Stimulated activated CD8-positive, alpha-beta memory T cell treated with anti-CD3 and anti-CD28 coated beads, Interleukin-15, amount 100 ng/mL, for 4 hours (primary cell): ENCODE measurements at places on chromosomes 4 and X.
A peak's percentile ranks its signal among the peaks of the same experiment; 100 is the strongest.

DNA sequence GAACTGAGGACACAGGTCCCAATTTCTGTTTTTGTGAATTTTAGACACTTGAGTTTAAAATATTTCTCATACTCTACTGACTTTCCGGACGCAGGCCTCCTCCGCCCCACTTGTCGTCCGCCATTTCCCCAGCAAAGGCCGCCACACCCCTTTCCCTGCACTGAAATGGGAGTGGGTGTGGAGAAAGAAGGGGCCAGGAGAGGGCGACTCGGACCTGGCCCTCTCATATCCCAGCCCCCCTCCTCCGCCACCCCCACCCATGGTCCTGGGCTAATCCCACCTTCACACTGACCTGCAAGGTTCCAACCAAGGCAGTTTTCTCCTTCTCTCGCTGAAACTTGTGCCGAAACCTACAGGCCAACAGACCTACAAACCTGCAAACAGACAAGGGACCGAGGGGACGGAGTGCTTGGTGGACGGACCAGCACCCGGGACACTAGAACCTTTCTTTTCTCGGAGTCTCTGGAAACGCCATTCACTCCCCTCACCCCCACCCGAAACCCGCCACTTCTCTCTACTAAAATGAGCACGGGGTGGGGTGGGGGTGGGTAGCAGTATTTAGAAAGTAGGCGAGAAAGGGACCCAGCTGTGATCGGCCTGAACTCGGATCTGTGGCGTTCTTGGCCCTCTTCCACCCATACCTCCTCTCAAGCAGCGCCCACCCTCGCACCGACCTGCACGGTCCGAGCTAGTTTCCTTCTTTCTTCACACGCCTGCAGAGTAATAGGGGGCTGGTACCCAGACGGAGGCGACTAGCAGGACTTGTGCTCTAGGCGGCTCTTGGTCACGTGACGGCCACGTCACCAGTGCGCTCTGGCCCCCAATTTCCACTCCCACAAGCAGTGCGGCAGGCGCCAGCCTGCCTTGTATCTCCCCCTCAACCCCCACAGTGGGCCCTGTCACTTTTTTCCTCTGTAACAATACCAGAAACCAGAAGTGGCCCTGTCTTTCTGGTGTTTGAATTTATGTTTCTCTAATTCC lies at the start of gene ARMCX6:
ARMCX6 (minus strand) TSS at position 790 of the 981 bp plus-strand sequence. CDS start 1,380 bp downstream, outside the sequence.
- DNase-seq = peak; percentile 54

DNA sequence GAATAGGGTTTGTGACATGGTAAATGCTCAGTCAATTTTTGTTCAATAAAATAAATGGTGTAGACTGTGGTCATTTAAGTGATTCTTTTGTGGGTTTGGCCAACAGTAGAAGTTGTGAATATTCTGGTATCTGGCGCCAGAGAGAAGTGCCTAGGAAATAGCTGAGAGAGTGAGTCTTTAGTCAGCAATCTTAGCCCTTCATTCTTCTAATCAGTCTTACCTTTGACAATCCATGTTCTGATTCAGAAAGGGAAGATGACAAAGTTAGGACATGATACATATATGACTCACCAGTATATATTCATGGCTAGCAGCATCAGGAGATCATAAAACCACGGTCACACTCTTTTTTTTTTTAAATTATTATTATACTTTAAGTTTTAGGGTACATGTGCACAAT lies 141.8 kb upstream of the PCDH18 start:
- DNase-seq = no peak

DNA sequence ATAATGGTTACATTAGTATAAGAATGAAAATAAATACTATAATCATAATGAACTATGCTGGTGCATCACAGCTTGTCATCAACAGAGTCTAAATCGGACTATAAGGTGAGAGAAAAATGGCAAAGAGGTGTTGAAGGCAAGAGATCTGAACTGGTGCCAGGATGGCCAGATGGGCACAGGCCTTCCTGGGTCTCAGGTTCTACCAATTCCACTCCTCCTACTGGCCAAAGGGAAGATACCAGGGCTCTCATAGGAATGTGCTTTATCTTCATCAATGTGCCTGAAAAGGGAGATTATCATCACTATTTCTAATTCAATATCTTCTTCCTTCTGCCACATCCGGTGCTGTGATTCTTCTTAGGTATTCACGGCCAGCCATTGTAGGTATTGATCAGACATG lies 107.6 kb downstream of the GASK1B start:
- DNase-seq = no peak

- DNase-seq = no peak
These were observed 41.9 kb downstream of the WDR1 start for GRCh38 chr4:10074767-10075105.

- DNase-seq = no peak
These were observed 45.8 kb downstream of the SLC39A8 start for GRCh38 chr4:102299354-102300107.

GRCh38 chr4:143382596-143382995 lies 45.9 kb downstream of the GAB1 start:
- no peak for DNase-seq

DNA sequence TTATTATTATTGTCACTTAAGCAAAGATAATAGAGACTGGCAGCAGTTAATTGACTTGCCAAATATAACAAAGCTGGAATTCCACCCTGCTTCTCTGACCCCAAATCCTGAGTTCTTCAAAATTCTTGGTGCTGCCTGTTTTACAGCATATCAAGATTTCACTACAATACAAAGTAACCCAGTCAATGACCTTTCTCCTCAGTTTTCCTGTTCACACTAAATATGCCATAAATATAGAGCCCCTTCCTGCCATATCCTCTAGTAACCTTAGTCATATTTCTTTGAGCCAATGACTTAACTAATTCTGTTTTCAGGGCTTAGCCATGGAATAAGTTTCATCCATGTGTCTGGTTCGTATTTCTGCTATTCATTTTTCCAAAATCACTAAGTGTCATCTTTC lies 315.3 kb upstream of the HS3ST1 start:
- no peak for DNase-seq

GRCh38 chr4:5206016-5206790 lies 154.9 kb downstream of the STK32B start:
- no peak for DNase-seq

- no peak for DNase-seq
These were observed 102.8 kb upstream of the PCDH18 start for GRCh38 chr4:137635108-137635507.

DNA sequence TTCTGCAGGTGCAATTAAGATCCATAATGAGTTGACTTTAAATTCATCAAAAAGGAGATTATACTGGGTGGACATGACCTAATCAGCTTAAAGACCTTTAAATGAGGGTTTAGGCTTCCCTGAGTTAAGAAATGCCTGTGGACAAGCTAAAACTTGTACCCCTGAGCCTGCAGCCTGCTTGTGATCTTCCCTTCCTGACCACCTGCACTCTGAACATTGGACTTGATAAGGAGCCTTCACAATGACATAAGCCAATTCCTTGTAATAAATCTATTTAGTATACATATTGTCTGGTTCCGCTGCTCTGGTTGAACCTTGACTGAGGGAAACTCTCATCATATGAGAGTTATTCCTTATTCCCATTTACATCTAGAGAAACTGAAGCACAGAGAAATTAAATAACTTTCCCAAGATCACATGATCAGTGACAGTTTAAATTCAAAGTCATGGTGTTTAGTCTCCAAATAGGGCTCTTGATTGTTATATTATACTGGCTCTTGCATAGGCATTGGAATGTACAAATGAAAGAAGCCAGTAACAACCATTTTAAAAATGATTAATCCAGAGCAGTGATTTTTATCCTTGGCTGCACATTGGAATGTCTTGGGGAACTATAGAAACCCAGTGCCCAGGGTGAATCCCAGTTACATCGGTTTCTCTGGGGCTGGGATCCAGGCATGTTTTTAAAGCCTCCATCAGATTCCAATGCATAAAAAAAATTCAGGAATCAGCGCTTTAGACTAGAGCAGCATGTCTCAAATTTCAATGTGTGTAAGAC lies 136.1 kb downstream of the MSL3 start:
- no peak for DNase-seq

GRCh38 chr4:154836513-154836912 lies 55.4 kb downstream of the RBM46 start:
- no peak for DNase-seq

DNA sequence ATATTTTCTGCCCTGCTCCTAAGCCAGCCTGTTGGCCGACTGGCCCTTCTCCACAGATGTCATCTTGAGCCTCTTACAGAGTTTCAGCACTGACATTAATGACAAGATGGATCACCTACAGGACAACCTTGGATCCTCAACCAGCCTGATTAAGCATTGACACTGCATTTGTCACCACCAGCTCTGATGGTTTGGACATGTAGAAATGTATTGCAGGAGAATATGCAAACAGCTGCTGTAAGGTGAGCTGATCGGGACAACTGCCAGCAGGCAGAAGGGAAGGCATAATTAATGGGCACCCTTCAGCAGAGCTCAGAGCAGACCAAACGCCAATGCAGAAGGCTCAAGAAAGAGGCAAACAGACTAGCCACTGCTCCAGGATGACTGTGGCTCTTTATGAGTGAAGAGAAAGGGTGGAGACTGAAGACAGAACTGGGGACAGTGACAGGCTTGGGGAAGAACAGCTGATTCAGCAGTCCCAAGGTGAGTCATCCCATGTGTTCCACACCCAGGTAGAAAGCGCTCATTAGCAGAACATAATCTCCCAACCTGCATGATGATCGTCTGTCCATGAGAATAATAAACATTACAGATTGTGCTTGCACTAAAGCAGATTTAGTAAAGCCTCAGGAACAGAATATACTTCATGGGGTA lies 6.7 kb downstream of the CORIN start:
- no peak for DNase-seq

DNA sequence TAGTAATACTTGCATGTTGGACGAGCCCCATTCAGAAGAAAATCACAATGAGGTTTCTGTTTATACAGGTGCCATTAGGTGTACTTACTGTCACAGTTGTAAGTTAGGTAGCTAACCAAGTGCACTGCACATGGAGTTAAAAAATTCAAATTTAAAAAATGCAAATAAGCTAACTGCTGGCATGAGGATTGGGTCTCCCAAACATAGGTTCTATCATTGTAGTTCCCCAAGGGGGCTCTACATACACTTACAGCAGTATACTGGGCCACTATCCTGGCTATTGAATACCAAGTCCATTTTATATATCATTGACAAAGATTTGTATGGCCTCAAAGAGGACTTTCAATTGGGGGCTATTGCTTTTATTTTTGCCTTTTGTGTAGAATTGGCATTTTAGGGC lies 153.4 kb downstream of the FMR1NB start:
- no peak for DNase-seq

GRCh38 chrX:10634392-10635161 lies 14.2 kb upstream of the MID1 start:
- no peak for DNase-seq

DNA sequence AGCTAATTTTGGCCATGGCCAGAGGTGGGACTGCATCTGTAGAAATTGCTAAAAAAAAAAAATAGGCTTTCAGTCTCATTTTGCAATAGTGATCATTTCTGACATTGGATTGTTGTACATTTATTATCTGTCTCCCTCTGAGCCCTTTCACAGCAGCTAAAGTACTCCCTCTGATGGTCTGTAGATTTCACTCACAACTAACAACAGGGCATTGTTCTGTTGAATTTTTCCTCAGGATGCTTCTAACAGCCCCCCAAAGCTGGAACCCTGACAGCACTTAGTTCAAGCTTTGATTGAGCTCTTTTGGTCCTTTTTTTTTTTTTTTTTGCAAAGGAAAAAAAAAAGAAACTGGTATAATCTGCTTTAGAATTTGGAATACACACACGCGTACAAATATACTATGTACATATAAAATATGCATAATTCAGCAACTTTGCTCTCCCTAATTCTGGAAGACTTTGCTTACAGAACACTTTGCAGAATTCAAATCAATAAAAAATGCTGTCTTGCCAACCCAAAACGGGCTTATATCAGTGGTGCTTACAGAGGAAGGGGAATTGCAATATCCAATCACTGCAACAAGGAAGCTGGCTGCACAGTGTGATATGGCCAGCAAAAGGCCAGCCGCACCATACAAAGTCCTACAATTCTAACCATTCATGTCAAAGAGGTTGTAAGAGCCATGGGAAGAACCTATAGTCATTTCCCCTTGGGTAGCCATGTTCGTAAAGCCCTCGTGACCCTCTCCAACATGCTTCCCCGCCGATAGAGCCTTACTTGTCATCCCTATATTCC lies 406.4 kb downstream of the SMARCA1 start:
- no peak for DNase-seq

- no peak for DNase-seq
These were observed 15.7 kb downstream of the CCKAR start for GRCh38 chr4:26474551-26474950.

DNA sequence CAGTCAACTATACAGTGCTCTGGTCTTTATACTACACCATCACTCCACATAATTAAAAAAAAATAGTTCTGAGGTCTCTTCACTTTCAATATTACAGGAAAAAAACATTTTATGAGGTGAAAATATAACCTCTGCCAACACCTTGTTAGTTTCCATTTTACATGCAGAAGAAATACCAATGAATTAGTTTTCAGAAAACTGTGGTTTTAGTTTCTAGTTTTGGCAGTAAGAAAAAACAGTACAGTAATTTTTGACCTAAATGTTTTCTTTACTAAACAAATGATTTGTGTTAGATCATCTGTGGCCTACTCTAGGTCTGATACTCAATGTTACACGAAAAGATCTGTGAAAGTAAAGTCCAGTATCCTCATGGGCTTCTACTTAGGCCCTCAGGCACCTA lies 10.0 kb downstream of the SULT1E1 start:
- DNase-seq = no peak

DNA sequence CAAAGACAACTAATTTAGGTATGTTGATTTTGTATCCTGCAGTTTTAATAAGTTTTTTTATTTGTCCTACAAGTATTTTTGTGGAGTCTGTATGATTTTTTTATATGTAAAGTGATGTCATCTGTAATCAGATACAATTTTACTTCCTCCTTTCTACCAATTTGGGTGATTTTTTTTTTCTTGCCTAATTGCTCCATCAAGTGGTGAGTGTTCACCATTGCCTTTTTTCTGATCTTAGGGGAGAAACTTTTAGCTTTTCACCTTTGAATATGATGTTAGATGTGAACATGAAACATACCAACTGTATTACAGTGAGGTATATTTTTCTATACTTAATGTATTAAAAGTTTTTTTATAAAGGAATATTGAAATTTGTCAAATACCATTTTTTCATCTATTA lies 362.3 kb downstream of the PABPC4L start:
- DNase-seq = no peak

- DNase-seq = no peak
These were observed 17.8 kb downstream of the TIGD2 start for GRCh38 chr4:89129080-89129640.

DNA sequence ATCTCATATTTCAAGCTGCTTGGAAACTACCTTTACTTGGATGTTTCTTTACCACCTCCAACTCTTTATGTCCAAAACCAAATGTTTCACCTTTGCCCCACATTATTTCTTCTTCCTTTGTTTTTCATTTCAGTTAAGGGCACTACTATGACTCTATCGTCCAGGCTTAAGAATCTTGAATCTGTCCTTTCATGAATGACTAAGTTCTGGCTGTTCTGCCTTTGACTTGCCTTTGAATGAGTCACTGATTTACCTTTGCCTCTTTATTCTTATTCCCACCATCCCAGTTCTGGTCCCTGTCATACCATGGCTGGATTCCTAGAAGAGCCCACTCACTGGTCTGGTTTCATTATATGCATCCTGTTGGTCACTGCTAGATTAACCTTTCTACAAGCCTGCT lies 30.6 kb upstream of the PLAC1 start:
- DNase-seq = no peak
